ENCODE measurements at places on chromosomes 6 and 20. TPM values are rescaled to one million over a fixed set of nuclear protein-coding genes. Genes with fewer than 3 reads are reported as not detected.

ADGB gene
- total RNA-seq, result not detected

SPO11 gene
- total RNA-seq, result not detected

HCRTR2 gene
- not detected for total RNA-seq

CLVS2 gene
- under 0.01 TPM for total RNA-seq

RGS17 gene
- total RNA-seq, result 25.5 TPM

KIF25 gene
- total RNA-seq, result not detected

GHRH gene
- not detected for total RNA-seq

POLR3F gene
- total RNA-seq, result 11.5 TPM

GMPR gene
- total RNA-seq, result 15.3 TPM

CCDC170 gene
- total RNA-seq, result 0.44 TPM

TCF21 gene
- total RNA-seq, result 65.0 TPM

NOX3 gene
- not detected for total RNA-seq

TSHZ2 gene
- 0.33 TPM for total RNA-seq

LPA gene
- total RNA-seq, result not detected

LRRC73 gene
- total RNA-seq, result 0.50 TPM

CPNE5 gene
- 0.15 TPM for total RNA-seq

PLCB4 gene
- total RNA-seq, result 9.3 TPM

CAP2 gene
- 3.6 TPM for total RNA-seq

WFDC5 gene
- not detected for total RNA-seq

CDH26 gene
- total RNA-seq, result 0.50 TPM

TSBP1 gene
- not detected for total RNA-seq

SOX4 gene
- total RNA-seq, result 42.0 TPM

SIRPD gene
- total RNA-seq, result not detected

STX7 gene
- 39.7 TPM for total RNA-seq

CALHM4 gene
- total RNA-seq, result not detected

NKAIN4 gene
- total RNA-seq, result not detected

CTNNBL1 gene
- total RNA-seq, result 23.7 TPM

ADTRP gene
- 2.3 TPM for total RNA-seq

PACSIN1 gene
- 0.15 TPM for total RNA-seq

PHF3 gene
- total RNA-seq, result 65.7 TPM

ZNF391 gene
- total RNA-seq, result 1.8 TPM

C2 gene
- total RNA-seq, result 2.8 TPM

ULBP1 gene
- total RNA-seq, result 0.44 TPM

DAAM2 gene
- total RNA-seq, result 7.4 TPM

TREML4 gene
- not detected for total RNA-seq

SYNDIG1 gene
- total RNA-seq, result 0.17 TPM

FNDC1 gene
- 0.17 TPM for total RNA-seq

MRPL18 gene
- 107 TPM for total RNA-seq

HAO1 gene
- not detected for total RNA-seq

DSP gene
- 0.44 TPM for total RNA-seq

C20orf173 gene
- total RNA-seq, result not detected

SUMO4 gene
- total RNA-seq, result 1.7 TPM

C4A gene
- 4.1 TPM for total RNA-seq

ULBP2 gene
- total RNA-seq, result 2.5 TPM

OPRM1 gene
- total RNA-seq, result not detected

FNDC11 gene
- 1.8 TPM for total RNA-seq

TSPO2 gene
- not detected for total RNA-seq

WFDC8 gene
- not detected for total RNA-seq

SLC26A8 gene
- 0.87 TPM for total RNA-seq

ASIP gene
- total RNA-seq, result not detected

C6orf132 gene
- 0.29 TPM for total RNA-seq

SYTL3 gene
- 4.9 TPM for total RNA-seq

Measured in smooth muscle cell of trachea (primary cell).